ENCODE measurements at places on chromosomes 5 and 9.

DNA sequence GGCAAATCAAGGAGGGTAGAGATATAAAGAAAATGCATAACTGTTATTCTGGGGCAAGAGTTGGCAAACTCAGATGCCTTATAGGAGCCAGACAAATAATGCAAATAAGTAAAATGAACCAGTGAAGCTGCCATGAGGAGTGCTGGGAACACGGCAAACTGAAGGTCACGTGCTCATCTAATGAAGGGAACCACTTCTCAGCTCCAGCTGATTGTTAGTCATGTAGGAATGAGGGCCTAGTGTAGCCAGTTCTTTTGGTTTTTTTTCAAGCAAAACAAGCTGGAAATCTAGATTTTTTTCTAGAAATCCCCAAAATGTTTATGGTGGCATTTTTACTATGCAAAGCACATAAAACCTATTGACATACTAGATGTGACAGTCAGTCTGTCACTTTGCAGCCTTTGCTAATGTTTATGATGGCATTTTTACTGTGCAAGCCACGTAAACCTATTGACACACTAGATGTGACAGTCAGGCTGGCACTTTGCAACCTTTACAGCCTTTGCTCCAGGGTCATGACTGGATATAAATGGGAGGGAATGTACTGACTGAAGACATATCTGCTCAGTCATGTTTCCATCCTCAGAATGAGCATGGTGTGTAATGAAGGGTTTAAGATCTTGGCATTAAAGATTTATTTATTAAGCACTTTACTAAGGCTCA is 39.4 kb downstream of the RUSC2 start:
- no peak for DNase-seq

DNA sequence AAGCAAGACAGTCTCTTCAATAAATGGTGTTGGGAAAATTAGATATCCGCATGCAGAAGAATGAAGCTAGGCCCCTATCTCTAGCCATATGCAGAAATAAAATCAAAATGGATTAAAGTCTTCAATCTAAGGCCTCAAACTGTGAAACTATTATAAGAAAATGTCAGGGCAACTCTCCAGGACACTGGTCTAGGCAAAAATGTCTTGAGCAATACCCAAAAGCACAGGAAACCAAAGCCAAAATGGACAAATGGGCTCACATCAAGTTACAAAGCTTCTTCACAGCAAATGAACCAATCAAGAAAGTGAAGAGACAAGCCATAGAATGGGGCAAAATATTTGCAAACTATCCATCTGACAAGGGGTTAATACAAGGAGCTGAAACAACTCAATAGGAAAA is 338.8 kb downstream of the NNT start:
- DNase-seq = no peak

GRCh38 chr9:77013206-77013931 is 6.1 kb upstream of the FOXB2 start:
- DNase-seq = no peak

DNA sequence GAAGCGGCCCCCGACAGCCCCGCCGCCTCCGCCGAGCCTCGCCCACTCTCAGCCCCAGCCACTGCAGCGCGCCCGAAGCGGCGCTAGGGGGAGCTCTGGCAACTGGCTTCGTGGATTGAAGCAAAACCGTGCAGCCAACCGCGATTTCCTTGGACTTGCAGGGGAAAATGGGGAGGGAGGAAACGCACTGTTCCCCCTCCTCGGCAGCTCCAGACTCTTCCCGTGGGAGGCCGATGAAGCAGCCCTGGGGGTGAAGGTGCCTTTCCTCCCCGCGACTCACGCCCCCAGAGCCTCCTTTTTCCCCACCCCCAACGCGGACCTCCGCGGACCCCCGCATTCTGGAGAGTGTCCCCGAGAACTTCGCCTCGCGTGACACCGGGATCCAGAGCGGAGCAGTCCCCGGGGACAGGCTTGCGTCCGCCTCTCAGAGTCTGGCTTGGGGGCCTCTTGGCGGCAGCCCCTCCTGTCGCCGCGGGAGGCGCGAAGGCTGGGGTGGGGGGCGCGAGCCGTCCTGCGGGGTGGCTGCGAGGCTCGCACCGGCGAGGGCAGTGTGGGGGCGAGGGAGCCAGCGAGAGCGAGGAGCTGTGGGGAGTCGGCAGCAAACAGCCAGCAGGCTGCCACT is 3.8 kb downstream of the IER5L start:
- DNase-seq = peak; percentile 69

DNA sequence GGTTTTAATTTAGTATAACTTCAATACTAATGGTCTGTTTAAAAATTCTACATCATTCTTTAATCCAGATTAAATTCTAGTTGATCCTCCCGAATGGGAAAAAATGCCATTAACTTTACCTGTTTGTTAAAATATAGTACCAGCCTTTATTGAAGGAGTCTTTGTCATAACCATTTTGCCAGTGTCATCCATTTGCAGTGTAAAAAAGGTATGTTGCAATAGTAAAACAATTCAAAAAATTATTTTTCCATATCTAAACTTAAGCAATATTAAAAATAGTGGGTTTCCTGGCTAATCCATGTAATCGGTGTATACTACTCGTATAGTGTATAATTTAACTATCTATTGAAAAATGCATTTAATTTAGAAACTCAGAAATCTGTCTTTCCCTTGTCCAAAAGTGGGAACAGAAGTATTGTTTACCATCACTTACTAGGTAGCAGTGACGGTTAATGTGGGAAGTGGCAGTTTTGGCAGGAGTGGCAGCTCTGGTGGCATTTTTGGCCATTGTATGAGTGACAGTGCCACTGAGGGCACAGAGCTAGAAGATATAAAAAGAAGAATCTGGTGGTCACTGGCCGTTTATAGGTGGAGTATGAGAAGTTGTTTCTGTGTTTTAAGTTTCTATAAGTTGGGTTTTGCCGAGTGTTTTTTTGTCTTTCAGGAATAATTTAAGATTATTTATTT is 1.9 kb downstream of the AP3S1 start:
- DNase-seq = no peak

GRCh38 chr5:159198063-159199036 is 11.0 kb downstream of the RNF145 start:
- no peak for DNase-seq

- DNase-seq = no peak
Observed at GRCh38 chr5:19169426-19169825, 818.6 kb downstream of the CDH18 start.

- DNase-seq = no peak
Observed at GRCh38 chr9:73682789-73683188, 531.1 kb downstream of the ANXA1 start.

GRCh38 chr5:173839117-173839713 is 48.9 kb upstream of the CPEB4 start:
- no peak for DNase-seq

DNA sequence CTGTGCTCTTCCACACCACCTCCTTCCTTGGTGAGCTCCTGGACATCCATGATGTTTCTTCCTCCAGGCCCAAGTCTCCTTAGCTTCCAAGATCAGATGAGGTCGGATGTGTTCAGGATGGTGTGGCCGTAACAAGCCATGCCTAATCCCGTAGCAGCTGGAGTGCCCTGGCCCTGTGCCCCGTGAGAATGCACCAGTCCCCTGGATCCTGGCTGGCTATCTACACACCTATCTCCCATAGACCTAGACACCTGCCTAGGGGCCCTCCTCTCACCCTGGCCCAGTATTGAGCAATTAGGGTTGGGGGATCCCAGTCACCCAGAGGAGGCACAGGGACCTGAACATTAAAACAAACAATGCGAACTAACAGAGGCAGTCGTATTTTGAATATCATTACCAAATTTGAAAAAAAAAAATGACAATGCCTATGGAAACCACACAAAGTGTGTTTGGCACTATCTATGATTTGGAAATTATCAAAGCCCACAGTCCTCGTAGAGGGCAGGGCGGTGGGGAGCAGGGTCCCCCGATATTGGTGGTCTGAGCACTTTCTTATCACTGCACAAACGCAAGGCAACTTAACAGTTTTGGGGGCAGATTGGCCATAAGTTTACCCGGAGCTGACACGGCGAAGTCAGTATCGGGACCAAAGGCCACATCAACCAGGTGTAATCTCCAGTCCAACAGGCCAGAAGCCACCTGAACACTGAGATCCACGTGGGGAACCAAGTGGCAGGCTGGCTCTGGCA is 13.2 kb downstream of the ENG start:
- no peak for DNase-seq

- no peak for DNase-seq
Observed at GRCh38 chr5:154368041-154368800, 77.6 kb upstream of the SAP30L start.

- DNase-seq = no peak
Observed at GRCh38 chr5:88325868-88326267, 57.2 kb upstream of the TMEM161B start.

- DNase-seq = no peak
Observed at GRCh38 chr5:131758520-131758900, 38.3 kb downstream of the FNIP1 start.

- no peak for DNase-seq
Observed at GRCh38 chr5:64207978-64208377, 42.3 kb downstream of the RNF180 start.

- no peak for DNase-seq
Observed at GRCh38 chr5:154395407-154396106, 50.2 kb upstream of the SAP30L start.

DNA sequence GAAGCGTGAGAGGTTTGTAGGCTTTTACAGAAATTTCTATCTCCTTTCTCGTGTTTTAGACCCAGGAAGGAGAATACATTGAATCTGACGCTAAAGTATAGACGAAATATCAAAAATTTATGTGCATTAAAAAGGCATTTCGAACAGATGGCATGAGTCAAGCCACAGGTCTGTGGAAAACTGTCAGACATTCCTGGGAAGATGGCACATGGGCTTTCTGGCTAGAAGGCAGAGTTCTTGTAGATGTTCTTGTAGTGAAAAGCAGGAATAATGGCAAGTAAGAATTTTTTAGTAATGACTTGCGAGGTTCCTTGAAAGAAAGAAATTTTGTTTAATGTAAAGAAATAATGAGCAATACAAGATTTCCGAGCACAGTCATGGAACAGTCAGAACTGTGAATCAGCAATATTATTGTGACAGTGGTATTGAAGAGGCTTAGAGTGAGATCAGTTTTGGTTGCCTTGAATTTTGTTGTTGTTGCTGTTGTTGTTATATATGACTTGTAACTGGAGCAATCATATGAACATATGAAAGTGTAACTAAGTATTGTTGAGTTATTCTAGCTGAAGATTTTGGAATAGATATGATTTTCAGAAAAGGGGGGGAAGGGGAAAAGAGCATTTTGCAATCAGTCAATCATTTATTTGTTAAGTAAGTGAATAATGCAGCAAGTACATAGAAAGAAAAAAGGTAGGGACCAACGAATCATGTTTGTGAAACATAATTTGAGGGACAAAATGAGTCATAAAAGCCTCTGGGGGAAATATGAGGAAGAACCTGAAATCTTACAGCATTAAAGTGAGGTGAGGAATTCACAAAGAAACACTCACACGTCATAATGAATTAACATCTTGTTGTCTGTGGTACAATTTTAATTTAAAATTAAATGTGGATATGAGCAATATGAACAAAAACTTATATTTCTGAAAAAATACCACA is 339.0 kb upstream of the CTNND2 start:
- DNase-seq = no peak

All from activated CD4-positive, alpha-beta T cell treated with anti-CD3 and anti-CD28 coated beads for 1 hour (primary cell).